ENCODE measurements at places on chromosomes 13 and 19.

- DNase-seq: no peak
These were observed 22.9 kb downstream of the CCL25 start for GRCh38 chr19:8075158-8076074.

DNA sequence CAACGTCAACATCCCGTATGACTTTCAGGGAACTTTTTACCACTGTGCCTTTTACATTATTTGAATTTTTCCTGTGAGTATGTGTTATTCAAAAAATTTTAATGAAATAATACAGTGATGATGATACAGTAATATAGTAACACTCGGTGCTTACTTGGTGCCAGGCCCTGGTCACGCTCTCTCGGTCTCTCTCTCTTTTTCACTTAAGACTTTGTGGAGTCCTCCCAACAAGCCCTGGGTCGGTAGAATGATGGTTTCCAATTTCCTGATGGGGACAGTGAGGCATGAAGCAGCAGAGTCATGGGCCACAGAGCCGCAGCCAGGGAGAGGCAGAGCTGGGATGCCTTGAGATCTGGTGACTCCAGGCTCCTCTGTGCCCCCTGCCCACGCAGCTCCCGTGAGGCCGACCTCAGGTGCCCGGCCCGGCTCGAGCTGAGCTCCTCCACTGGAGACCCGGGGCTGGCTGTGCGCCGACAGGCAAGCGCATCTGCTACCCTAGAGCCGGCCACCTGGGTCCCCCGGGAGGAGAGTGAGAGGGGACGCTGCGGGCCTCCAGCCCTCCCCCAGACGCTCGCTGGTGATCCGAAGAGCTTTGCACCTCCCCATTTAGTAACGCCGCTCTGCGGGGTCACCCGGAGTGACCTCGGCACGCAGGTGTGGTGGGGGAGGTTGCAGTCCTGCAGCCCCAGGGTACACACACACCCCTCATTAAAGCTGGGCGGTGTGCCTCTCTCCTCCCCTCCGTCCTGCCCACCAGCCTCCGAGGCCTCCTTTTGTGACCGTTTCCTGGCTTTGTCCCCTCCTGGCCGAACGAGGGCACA is 4.4 kb upstream of the SBK3 start:
- no peak for DNase-seq

GRCh38 chr13:30453727-30454126 is 12.0 kb downstream of the HMGB1 start:
- DNase-seq: no peak

DNA sequence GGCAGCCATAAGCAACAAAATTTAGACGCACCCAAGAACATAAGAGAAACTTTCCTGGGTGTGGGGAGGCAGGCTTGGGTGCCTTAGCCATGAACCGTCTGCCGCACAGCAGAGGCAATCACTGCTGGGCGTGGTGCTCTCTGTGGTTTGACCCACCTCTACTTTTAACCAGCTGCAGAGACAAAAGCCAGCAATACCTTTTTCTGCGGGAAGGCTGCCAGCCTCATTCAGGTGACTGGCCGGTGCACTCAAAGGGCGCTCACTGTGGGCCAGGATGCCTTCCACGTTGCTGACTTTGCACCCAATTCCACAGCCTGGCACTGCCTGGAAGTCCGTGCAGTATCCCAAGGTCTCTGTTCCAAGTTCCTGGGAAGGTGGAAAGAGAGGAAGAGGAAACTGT is 69.1 kb downstream of the ATP7B start:
- no peak for DNase-seq

- DNase-seq: no peak
These were observed 9.8 kb downstream of the IRS2 start for GRCh38 chr13:109776575-109776974.

- DNase-seq: no peak
These were observed 56.6 kb downstream of the SLITRK1 start for GRCh38 chr13:83825676-83826075.

DNA sequence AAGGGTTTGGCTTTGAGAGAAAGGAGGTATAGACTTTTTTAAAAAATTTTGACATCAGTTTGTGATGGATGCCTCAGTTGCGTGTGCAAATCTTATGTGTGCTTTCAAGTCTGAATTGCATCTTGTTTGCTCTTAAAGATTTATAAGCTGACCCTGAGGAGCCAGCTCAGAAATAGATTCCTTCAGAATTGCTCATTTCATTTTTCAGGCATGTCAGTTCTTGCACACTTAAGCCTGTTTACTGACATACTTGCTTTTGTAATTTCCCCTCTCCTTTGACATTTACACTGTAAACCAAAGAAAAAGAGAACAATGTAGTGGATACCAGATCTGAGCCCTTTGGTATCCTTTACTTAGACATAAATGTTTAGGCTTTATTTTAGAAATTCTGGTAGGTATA is 87.6 kb downstream of the RNF17 start:
- no peak for DNase-seq

GRCh38 chr19:7434391-7434790 is 54.4 kb downstream of the PEX11G start:
- DNase-seq: no peak

GRCh38 chr13:75385708-75386083 is 96.3 kb downstream of the TBC1D4 start:
- DNase-seq: no peak

GRCh38 chr13:100517135-100517534 is 71.5 kb downstream of the GGACT start:
- DNase-seq: no peak

DNA sequence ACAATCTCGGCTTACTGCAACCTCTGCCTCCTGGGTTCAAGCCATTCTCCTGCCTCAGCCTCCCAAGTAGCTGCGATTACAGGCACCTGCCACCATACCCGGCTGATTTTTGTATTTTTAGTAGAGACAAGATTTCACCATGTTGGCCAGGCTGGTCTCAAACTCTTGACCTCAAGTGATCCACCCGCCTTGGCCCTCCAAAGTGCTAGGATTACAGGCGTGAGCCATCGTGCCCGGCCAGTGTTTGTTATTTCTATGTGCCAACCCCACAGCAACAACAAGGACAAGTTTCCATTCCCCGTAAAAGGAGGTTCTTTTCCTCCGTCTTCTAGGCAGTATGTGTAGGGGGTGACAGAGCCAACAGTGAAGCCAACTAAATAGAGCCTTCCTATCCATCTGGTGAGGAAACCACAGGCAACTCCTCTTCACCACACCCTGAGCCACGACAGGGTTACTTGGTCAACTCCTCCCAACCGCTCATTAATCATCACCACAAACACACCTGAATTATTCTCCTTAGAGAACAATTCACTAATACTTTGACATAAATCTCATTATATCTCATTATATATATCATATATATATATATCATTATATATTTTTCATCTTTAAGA is 25.5 kb downstream of the FOXO1 start:
- DNase-seq: no peak

- DNase-seq: no peak
These were observed 199.6 kb upstream of the IRS2 start for GRCh38 chr13:109985871-109986450.

GRCh38 chr13:36418022-36418805 is 14.1 kb upstream of the CCNA1 start:
- DNase-seq: no peak

GRCh38 chr19:48858984-48859710 is 9.3 kb downstream of the PLEKHA4 start:
- peak; percentile 75 for DNase-seq

DNA sequence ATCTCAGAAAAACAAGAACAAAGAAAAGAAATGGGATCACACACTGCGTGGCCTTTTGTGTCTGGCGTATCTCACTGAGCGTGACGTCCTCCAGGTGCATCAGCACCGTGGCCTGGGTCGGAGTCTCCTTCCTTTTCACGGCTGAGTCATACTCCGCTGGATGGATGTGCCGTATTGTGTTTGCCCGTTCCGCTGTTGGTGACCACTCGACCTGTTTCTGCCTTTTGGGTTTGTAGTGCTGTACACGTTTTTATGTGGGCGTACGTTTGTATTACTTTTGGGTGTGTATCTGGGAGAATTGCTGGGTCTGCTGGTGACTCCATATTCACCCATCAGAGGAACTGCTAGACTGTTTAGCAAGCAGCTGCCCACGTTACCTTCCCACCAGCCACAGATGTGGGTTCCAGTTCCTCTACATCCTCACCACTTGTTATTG is 11.4 kb downstream of the ARID3A start:
- peak; percentile 48 for DNase-seq

GRCh38 chr19:14063105-14063504 is 1.2 kb upstream of the PALM3 start:
- DNase-seq: no peak

DNA sequence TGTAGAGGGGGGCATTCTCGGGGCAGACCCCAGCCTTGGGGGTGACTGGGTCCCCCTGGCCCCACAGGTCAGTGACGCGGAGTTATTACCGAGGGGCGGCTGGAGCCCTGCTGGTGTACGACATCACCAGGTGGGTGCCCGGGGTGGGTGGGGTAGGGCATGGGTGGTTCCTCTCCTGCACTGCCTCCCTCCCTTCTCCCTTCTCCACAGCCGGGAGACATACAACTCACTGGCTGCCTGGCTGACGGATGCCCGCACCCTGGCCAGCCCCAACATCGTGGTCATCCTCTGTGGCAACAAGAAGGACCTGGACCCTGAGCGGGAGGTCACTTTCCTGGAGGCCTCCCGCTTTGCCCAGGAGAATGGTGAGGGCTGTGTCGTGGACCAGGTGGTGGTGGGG is 5.7 kb downstream of the RAB4B start:
- no peak for DNase-seq

DNA sequence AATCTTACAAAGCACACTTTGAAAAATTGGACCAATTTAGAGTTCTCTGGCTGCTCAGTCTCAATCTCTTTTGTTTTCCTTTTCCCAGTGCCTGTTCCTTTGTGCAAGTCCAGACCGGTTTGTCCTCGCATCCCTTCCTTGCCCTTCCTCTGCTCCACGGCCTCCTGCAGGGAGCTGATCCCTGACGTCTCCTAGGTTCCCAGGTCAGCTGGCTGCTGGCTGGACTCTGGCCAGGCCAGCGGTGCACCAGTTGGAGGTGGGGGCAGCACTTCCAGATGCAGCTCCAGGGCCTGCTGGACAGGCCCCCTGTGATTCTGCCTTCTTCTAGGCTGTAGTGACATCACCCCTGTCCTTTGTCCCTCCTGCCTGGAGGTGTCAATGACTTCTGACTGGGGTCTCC is 44.0 kb upstream of the KPNA3 start:
- no peak for DNase-seq

DNA sequence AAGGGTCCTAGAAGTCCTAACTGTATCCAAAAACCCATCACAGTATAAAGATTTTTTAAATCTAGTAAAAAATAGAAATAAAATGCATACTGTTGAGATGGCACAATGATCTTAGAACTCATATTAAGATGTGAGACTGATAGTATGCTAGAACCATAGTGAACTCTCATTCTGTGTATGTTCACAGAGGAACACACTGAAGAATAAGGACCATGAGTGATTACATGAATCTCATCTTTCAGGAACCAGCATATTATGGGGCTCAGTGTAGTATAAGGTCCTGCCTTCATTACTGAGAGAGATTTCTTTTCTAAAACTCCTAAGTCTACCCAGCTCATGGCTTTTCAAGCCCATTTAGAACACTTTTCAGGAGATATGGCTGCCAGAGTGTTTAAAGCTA is 59.8 kb upstream of the RFC3 start:
- no peak for DNase-seq

GRCh38 chr13:80235166-80235966 is 105.6 kb downstream of the SPRY2 start:
- no peak for DNase-seq

- DNase-seq: no peak
These were observed 247.3 kb downstream of the MTUS2 start for GRCh38 chr13:29067306-29067945.

DNA sequence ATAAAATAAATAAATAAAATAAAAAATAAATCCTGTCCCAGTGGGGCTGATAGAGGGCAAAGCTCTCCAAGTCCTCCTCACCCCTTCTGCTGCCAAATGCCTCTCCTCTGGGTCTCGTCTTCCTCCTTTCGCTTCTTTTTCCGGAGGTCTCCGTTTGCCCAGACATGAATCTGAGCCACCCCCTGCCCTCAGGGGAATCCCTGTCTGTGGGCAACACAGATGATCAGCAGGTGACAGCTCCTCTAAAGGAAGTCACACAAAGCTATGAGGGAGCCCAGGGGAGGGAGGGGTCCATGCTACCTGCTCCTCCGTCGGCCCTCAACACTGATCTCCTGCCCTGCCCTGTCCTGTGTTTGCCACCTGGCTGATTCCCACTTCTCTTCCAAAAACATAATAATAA is 479 bp downstream of the TMEM150B start:
- DNase-seq: no peak

GRCh38 chr19:15195371-15196334 is 5.1 kb downstream of the NOTCH3 start:
- DNase-seq: no peak

- no peak for DNase-seq
These were observed 102.7 kb downstream of the ATP11A start for GRCh38 chr13:112792511-112792910.

- no peak for DNase-seq
These were observed 471 bp downstream of the DACH1 start for GRCh38 chr13:71866335-71867130.

DNA sequence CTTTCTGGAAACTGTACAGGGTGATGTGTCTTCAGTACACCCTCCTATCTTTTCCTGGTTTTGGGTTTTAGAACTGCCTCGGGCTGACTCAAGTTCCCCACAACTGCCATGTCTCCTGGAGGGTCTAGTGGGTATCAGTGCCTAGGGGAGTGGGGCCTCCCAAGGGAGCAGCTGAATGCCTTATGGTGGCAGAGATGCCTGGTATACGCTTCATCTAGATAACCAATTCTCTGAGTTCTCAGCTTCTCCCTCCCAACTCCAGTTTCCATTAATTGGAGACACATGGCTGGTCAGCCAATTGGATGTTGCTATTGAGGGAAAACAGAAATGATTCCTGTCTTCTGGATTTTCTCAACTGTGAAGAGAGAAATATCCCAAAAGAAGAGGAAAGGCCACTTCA is 12.8 kb downstream of the ZNF439 start:
- DNase-seq: no peak

GRCh38 chr19:43618921-43619261 is 538 bp downstream of the ZNF428 start:
- no peak for DNase-seq

GRCh38 chr13:113350065-113350937 is 13.6 kb downstream of the GRTP1 start:
- DNase-seq: no peak

All from activated gamma-delta T cell treated with Interleukin-2 at 50 U/mL for 16 hours (primary cell).